Kidney glomerular epithelial cell (primary cell): ENCODE measurements at places on chromosomes 6 and 20.
A peak's percentile ranks its signal among the peaks of the same experiment; 100 is the strongest.

- DNase-seq, result no peak
Measured at GRCh38 chr6:113328886-113329381, 528.2 kb upstream of the MARCKS start.

DNA sequence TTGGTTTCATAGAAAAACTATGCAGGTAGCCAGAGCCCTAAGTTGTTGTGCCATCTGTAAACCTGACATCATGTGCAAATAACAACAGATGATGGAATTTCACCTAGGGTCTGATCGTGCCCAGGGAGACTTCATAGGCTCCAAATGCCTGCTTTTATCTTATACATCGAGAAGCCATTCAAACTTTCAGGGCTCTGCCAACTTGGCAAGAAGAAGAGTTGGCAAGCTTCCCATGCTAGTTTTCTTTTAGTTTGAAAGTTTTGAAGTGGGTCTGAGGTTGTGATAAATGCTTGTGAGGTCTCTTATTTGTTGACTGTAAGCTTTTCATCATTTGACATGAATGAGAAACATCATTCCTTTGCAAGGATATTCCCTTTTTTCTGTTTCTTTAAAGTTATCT, 175.4 kb upstream of the FLRT3 start:
- DNase-seq, result no peak

- DNase-seq, result no peak
Measured at GRCh38 chr20:57872816-57873409, 163.1 kb upstream of the PMEPA1 start.

DNA sequence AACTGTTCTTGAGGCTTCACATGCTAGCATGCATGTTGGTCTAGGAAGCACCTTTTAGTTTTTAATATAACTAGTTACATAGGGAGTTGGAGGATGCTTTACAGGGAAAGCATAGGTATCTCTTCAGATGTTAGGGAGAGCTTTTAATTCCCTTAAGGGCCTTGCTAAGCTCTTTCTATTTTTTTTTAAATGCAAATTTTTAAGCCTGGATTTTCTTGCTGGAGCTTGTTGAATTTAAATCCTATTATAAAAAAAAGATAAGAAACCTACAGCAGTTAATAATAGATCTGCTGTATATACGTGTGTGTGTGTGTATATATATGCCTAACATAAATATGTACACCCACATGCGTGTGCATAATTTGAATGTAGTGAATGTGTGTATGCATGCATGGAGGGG, 79.0 kb downstream of the FIG4 start:
- no peak for DNase-seq

DNA sequence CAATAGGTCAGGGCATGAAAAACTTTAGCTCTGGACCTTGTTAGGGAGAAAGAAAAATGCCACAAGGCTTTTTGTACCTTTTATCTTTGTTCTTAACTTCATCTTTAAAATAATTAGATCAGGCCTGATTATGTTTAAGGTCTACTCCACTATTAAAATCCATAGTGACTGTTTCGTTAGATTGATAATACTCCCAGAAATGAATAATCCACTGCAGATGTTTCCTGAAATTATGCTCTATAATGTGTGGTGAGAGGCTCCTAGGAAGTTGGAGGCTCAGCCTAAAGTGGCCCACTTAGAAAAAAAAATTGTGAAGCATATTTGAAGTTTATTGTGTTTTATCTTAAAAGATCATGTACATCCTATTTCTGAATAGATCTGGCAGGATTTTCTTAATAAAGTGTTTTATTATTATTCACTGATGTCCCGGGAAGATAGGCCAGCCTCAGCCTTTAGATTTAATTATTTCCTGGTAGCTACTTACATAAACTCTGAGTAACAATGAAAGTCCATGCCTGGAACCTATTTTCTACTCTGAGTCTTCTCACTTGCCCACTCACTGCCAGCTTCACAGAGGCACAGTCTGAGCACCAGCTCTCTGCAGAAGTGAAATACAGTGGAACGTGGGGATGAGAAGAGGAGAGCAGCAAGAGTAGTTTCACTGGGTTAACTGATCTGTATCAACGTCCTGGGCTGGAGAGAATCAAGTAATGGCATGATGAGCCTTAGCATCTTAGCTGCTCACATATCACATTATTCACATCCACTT, 126.8 kb upstream of the TMEM170B start:
- DNase-seq, result no peak

GRCh38 chr6:154824076-154824475, 90.9 kb downstream of the SCAF8 start:
- DNase-seq, result no peak

DNA sequence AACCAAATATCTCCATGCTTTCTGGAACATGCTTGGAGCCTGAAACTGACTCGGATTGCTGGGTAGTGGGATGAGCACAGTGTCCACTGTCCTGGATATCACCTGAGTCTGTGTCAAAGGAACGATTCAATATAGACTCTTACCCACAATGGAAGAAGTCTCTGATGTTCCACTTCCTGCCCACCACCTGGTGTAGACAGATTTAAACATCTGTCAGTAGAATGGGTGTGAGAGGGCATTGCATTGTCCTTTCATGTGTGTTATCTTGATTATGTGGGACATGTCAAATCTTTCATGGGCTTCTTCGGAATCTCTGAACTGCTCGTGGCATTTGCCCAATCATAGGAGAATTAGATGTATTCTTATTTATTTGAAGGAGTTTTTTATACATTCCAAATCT, 20.8 kb downstream of the ULBP3 start:
- no peak for DNase-seq

- DNase-seq, result no peak
Measured at GRCh38 chr20:3932681-3933080, 43.5 kb downstream of the PANK2 start.

- DNase-seq, result no peak
Measured at GRCh38 chr20:45354423-45355208, 6.4 kb upstream of the SDC4 start.

DNA sequence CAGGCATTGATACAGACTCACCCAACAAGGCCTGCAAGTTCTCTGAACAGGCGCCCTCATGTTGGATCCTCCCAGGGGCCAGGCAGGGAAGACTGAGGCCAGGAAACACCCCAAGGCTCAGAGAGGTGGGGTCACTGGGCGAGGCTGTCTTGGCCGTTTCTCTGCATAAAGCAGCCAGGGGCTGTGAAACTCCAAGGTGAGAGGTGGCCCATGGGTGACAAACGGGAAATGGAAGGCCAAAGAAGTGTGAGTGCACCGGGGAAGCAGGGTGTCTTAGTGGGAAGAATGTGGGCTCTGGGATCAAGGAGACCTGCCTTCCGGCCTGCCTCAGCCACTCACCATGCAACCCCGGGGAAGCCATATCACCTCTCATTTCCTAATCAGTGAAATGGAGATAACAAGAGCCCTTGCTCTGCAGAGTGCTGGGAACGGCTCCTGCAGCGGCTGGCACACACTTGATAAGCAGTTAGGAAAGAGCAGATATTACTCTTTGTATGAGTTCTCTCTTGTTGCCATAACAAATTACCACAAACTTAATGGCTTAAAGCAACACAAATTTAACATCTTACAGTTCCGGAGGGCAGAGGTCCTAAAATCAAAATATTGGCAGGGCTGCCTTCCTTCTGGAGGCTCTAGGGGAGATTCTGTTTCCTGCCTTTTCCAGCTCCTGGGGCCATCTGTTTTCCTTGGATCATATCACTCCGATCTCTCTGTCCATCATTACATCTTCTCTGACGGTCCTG, 168.6 kb downstream of the NFATC2 start:
- DNase-seq, result no peak

DNA sequence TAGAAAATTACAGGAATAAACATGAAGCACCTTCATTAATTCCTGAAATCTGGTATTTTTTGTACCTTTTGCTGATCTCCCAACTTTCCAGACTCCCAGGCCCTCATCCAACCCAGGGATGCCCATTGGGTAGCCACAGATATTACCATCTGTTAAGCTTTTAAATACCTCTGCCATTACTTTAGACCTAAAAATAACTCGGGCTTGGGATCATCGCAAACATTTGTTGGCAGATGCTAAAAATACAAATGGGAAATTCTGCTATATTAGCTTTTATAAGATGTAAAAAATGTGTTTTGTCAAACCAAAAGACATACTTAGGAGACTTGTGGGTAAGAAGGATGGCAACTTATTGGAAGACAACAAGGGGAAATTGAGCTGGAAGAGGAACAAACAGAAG, 376.1 kb downstream of the CENPW start:
- DNase-seq, result no peak

- DNase-seq, result no peak
Measured at GRCh38 chr6:18343741-18344140, 43.4 kb upstream of the RNF144B start.

DNA sequence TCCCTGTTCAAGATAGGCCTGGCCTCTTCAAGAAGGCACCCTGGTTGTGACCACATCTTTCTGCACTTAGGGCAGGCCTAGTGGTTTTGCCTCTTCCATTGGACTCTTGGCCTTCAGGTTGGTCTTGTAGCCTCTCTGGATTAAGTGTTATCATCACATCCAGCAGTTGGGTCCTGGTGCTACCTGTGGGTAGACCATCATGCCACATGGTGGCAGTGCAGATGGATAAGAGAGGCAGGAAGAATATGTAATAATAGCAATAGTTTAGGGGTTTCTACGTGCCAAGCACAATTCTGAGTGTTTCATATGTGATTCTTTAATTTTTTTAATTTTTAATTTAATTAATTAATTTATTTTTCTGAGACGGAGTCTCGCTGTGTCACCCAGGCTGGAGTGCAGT, 28.5 kb upstream of the SNRPB2 start:
- no peak for DNase-seq

- peak; percentile 91 for DNase-seq
Measured at GRCh38 chr6:134436281-134436815, 118.4 kb upstream of the SGK1 start.

DNA sequence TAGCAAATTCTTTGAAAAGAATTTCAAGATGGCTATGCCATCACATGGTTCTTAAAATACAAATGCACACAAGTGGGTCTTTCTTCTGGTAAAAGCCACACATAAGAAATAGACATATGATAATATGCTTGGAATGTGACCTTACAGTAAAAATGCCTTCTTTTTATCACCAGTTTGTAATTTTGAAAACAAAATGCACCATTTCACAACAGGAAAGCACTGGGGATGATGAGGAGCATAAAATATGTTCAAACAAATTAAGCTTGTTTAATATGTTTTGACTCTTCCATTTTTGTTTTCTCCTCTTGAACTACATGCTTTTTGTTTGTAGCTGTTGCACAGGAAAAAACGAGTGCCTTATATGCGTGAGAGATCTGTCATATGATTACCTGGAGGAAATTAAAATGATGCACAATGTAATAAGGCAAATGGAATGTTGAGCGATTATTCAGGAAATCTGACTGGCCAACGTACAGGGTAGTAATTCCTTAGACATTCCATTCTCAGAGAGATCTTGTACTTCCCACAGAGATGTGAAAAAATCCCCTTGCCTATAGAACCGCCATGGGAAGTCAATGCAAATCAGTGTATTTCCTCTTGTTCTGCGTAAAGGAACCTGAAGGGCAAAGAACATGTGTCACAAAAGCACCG, 911.6 kb downstream of the TFAP2A start:
- DNase-seq, result peak; percentile 9

- no peak for DNase-seq
Measured at GRCh38 chr6:111687652-111688051, 82.0 kb upstream of the TRAF3IP2 start.

DNA sequence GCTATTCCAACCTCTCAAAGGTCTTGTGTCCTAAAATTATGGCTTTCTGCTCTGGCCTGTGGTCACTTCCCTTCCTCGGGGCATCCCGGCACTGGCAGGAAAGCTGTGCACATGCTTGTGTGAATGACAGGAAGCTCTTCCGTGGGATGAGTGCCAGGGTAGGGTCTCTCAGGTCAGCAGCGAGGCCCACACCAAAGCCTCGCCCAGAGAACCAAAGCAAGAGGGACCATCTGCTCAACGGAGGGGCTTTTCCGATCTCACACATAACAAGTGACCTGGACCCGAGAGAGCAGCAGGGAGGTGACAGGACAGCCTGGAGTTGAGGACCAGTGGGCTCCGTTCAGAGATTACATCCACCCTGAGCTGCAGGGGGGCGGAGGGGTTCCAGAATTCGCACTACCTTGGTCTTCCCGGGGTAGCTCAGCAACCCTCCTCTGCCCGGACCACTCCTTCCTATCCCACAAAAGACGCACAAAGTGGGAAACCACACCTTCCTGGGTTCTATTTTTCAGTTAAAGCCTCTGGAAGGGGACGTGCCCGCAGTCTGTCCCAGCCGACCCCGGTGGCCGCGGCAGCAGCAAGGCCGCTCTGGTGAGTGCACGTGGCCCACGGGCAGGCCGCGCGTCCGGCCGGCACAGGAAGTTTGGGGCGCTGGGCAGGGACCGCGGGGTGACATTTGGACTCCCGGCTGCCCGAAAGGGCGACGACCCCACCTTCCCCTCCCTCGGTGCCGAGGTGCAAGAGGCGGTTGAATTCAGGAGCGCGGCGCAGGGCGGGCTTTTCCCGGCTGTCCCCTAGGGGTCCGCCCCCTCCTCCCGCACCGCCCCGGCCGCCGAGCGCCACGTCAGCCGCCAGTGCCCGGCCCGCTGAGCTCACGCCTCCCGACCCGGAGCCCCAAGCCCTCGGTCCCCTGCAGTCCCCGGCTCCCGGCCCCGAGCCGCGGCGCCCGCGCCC, 988 bp downstream of the TXNDC5 start:
- no peak for DNase-seq

DNA sequence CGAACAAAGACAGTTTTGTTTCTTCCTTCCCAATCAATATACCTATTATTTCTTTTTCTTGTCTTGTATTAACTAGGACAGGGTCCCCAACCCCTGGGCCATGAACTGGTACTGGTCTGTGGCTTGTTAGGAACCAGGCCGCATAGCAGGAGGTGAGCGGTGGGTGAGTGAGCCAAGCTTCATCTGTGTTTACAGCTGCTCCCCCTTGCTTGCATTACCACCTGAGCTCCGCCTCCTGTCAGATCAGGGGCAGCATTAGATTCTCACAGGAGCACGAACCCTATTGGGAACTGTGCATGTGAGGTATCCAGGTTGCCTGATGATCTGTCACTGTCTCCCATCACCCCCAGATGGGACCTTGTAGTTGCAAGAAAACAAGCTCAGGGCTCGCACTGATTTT, 151.9 kb downstream of the CDKAL1 start:
- no peak for DNase-seq

GRCh38 chr6:81565071-81565470, 187.4 kb downstream of the TENT5A start:
- no peak for DNase-seq

DNA sequence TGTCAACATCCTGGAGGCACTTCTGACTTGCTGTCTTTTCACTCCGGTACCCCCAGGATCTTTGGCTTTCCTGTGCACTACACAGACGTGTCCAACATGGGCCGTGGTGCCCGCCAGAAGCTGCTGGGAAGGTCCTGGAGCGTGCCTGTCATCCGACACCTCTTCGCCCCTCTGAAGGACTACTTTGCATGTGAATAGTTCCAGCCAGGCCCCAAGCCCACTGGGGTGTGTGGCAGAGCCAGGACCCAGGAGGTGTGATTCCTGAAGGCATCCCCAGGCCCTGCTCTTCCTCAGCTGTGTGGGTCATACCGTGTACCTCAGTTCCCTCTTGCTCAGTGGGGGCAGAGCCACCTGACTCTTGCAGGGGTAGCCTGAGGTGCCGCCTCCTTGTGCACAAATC, 12.0 kb upstream of the MAPRE1 start:
- no peak for DNase-seq
